ENCODE measurements at places on chromosomes 12 and 14. TPM values are rescaled to one million over a fixed set of nuclear protein-coding genes. Genes with fewer than 3 reads are reported as not detected.

DNA sequence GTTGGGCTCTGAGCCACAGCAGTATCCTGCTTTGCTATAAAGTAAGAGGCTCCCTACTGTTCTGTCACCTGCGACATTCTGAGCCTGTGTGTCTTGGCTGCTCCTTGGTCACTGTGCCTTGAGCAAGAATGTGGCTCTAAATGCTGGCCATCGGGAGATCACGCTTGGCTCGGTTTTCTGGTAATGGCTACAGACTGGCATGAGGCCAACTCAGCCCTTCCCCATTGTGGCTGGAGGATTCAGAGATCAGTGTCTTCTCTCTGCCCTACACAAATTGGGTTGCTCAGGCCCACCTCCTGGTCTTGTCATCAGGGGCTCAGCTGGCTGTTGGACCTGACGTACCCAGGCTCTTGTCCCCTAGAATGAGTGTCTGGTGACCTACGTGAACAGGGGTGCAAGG is 94.5 kb downstream of the PLXNC1 start:
- H3K4me1 ChIP-seq: no peaks in the 10 kb centered on the region
- H3K36me3 ChIP-seq: no peaks in the 10 kb centered on the region
- no peaks in the 10 kb centered on the region for H3K27me3 ChIP-seq
- DNase-seq: no peak

DNA sequence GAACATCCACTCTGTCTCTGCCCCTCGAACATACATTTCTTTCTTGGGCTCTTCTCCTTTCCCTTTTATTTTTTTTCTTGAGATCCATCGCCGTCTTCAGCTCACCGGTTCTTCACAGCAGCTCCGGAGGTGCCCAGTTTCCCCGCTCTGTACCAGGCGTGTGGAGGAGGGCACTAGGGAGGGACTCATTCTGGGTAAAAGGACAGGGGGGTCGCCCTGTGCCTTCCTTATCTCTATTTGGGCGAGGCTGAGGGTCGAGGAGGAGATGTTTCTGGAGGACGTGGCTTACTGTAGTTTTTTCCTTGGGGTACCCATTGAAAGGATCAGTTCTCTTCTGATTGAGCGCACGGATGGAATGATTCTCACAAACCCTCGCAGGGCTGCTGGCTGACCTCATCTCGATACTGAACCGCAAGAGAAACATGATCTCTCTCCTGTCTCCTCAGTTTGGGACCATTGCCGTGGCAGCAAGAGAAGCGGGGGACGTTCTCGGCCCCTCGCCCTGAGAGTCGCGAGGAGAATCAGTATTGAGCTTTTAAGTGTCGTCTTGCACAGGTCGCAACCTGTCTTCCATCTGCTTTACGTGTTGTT is 386 bp downstream of the LIN52 start:
- no peaks in the 10 kb centered on the region for H3K27me3 ChIP-seq
- H3K4me1 ChIP-seq: peaks cover 7% of the 10 kb centered on the region
- no peaks in the 10 kb centered on the region for H3K36me3 ChIP-seq
- H3K4me3 ChIP-seq: peak overlapping the region; percentile 90
- peak overlapping the region; percentile 84 for H3K27ac ChIP-seq
- DNase-seq: no peak

GRCh38 chr14:100065942-100066574 is 836 bp downstream of the EVL start:
- H3K36me3 ChIP-seq: no peaks in the 10 kb centered on the region
- no peak overlapping the region for H3K27ac ChIP-seq
- H3K4me1 ChIP-seq: no peaks in the 10 kb centered on the region
- no peaks in the 10 kb centered on the region for H3K27me3 ChIP-seq
- no peak overlapping the region for H3K4me3 ChIP-seq

DNA sequence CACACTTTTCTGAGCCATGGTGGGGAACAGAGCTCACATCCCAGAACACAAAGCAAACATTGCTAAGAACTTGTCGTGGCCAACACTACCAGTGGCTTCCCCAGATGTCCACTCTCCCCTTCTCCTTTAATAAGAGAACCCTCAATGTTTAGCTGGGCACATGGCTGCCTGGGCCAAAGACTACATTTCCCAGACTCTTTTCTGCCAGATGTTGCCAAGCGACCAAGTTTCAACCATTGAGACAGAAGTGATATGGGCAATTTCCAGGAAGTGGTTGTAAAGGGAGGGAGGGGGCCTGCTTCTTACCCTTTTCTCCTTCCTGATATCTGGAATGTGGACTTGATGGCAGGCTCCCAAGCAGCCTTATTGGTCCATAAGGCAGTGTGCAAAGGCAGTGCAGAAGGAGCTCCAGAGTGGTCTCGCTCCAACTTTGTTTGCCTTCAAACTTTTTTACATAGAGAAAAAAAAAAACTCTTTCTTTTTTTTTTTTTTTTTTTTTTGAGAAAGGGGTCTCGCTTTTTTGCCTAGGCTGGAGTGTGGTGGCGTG is 24.9 kb upstream of the JDP2 start:
- H3K27ac ChIP-seq: no peak overlapping the region
- peaks cover 9% of the 10 kb centered on the region for H3K4me1 ChIP-seq
- no peak overlapping the region for H3K4me3 ChIP-seq
- H3K27me3 ChIP-seq: no peaks in the 10 kb centered on the region
- no peak for DNase-seq
- H3K36me3 ChIP-seq: no peaks in the 10 kb centered on the region

GRCh38 chr12:46562625-46563225 is 190.2 kb upstream of the SLC38A2 start:
- no peaks in the 10 kb centered on the region for H3K4me1 ChIP-seq
- no peak overlapping the region for H3K27ac ChIP-seq
- H3K36me3 ChIP-seq: no peaks in the 10 kb centered on the region
- H3K27me3 ChIP-seq: no peaks in the 10 kb centered on the region
- H3K4me3 ChIP-seq: no peak overlapping the region
- DNase-seq: no peak

Gene MANSC1
- 5.1 TPM for total RNA-seq
